PC-9 (cell line): ENCODE measurements at places on chromosomes 11 and 22.

GRCh38 chr11:18632841-18633240 is 1.3 kb downstream of the SPTY2D1 start:
- DNase-seq = no peak

GRCh38 chr11:14927146-14927545 is 35.1 kb upstream of the CYP2R1 start:
- no peak for DNase-seq

DNA sequence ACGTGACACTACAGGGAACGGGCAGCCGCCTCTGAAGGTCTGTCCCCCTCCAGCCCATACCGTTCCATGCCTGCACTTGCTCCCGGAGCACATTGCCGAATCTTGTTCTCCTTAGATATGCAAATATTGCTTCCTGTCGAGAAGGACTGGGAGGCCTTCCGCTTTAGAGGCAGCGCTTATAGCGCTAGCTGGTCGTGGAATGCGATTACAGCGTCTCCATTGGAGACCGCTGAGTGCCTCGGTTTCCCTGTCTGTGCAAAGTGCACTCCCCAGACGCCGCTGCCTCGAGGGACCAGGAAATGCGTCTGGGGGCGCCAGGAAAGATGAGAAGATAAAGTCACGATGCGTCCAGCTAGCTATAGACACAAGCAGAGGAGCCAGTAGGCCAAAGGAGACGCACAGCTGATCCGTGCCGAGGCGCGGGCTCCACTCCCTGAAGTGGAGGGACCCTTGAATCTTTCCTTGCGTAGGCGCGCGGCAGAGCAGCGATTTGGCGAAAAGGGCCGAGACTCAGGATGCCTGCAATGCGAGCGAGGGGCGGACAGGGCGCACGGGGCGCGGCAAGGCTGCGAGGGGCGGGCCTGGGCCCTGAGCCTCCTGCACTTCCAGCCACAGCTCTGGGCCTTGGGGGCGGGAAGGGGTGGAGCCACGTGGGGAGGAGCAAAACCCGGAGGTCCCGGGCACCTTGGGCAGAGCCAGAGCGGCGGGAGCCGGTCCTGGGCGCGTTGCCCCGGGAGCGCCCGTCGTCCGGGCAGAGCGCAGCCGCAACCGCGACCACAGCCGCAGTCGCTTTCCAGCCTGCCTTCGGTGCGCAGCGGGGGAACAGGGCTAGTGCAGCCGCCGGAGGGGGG is at the start of gene RASSF10:
RASSF10 (plus strand) TSS at position 692 of the 851 bp plus-strand sequence. CDS start 261 bp downstream, outside the sequence.
- DNase-seq = peak; percentile 85

- no peak for DNase-seq
These were observed 2.6 kb downstream of the VSIG10L2 start for GRCh38 chr11:125948278-125949051.

DNA sequence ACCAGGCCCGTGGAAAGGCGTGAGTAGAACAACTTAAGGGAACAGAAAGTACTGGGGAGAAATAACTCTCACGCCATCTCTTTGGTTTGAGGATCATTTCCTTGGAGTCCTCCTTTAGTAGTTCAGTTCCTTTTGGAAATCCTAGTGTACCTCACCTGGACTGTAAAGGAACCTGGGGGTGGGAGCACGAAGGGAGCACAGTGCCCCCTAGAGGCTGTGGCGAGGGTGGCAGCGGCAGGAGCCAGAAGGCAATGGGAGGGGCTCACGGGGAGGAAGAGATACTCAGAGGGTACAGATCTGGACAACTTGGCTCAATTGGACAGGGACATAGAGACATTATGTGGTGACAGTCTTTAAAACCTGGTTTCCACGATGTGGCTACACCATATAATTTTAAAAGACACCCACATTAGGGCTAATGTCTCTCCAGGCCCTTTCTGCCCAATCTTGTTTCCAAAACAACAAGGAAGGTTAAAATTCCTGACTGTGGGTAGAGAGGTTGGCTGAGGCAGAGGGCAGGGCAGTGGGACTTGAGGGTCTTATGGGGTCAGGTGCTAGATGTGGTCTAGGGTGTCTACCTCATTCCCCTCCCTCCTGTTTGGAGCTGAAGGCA is 87.0 kb downstream of the CSNK2A3 start:
- DNase-seq = no peak

- no peak for DNase-seq
These were observed 47.7 kb upstream of the ANO1 start for GRCh38 chr11:70030412-70030811.
